Pons (tissue), 1 donor: ENCODE measurements at places on chromosomes 3 and 15.

GRCh38 chr3:174219738-174220137 lies 639.4 kb upstream of the NAALADL2 start:
- no peak for DNase-seq

GRCh38 chr3:47452453-47453215 lies 23.1 kb downstream of the SCAP start:
- no peak for DNase-seq

GRCh38 chr3:45145681-45146614 lies at the start of gene CDCP1:
TSS of gene CDCP1 (minus strand) at chr3:45146378. CDS start at chr3:45146287, 91 bp downstream.
- no peak for DNase-seq

GRCh38 chr15:90609242-90610180 lies 79.8 kb downstream of the CRTC3 start:
- DNase-seq: no peak

DNA sequence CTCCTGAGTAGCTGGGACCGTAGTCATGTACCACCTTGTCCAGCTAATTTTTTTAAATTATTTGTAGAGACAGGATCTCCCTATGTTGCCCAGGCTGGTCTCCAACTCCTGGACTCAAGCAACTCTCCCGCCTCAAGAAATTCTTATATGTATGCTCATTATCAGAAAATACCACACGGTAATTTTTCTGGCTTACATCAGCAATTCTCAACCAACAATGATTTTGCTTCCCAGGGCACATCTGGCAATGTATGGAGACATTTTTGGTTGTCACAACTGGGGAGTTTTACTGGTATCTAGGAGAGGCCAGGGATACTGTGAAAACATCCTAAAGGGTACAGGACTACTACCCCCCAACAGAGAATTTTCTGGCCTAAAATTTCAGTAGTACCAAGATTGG lies 10.8 kb downstream of the SRP14 start:
- no peak for DNase-seq

- DNase-seq: no peak
Observed at GRCh38 chr3:124407260-124407659, 323.0 kb upstream of the UMPS start.

DNA sequence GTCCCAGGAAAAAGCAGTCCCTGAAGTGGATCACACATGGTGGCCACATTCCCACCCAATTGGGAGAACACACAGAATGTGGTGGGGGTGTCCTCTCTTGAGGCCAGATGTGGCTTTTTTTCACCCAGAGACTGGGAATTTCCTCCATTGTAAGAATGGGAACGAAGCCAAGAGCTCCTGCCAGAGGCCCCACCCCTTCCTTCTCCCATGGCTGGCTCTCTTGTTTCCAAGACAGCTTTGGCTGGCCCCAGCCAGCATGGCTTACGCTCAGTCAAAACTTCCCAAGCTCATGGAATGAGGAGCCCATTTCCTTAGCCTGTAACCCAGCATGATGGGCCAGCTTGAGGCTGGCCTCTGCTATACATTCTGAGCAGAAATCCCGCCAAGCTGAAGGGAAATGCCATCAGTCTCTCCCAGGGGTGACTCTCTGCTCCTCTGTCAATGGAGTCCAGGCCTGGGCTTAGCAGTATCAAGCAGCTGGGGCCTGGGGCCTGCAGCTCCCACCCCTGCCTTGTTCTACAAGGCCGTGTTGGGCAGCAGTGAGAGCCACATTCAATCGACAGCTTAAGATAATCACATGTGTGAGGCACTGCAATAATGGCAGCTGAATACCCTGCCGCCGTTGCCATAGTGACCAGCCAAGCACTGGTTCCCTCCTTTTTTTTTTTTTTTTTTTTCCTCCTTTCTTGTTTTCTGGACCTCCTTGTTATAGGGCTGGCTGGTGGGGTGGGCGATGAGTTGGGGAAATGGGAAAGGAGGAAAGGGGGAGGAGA lies 142.4 kb downstream of the EPHB1 start:
- DNase-seq: peak; percentile 9

GRCh38 chr3:123448536-123449101 lies at the start of gene ADCY5:
TSS of gene ADCY5 (minus strand) at chr3:123449090. CDS start at chr3:123448545, 545 bp downstream.
- no peak for DNase-seq

- no peak for DNase-seq
Observed at GRCh38 chr15:100899601-100900000, 19.6 kb upstream of the LRRK1 start.

DNA sequence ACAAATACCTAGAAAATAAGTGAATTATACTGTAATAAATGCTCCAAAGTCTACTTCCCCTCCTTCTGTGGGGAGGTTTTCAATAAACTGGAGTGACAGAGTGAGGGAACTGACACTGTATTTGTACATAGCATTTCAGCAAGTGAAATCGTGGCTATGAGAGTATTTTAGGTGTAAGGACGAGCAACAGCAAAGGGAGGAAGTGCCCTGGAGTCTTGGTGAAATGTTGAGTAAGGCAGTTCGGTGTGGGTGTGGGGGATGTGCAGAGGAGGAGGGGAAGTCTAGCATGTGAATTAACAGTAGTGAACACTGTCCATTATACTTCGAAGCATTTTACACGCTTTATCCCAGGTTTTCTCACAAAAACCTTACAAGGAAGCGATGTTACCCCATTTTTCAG lies 18.1 kb upstream of the P2RY13 start:
- DNase-seq: peak; percentile 87

DNA sequence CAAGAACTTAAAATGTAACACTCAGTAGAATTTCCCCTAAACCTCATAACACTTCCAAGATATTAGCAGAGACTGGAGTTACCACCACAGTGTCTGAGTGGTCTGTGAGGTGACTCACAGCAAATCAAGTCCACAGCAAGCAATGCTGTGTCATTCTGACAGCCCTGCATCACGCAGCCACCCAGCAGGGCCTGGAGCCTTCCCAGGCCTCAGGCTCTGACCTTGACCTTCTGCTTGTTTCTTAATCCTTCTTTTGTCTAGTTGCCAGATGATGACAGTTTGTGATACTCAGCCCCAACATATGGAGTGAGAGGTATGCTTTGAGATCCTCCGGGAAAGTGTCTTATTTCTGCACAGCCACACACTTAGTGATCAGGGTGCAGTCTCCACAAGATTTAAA lies 82.5 kb downstream of the TOP2B start:
- no peak for DNase-seq

GRCh38 chr3:81782585-81782984 lies 21.1 kb upstream of the GBE1 start:
- DNase-seq: no peak

GRCh38 chr3:133119176-133119575 lies 81.0 kb downstream of the TMEM108 start:
- peak; percentile 78 for DNase-seq
